HT-29 (cell line): ENCODE measurements at places on chromosomes 7 and 10. TPM values are rescaled to one million over a fixed set of nuclear protein-coding genes. Genes with fewer than 3 reads are reported as not detected.

Gene RAB19
- 2.0 and 5.3 TPM in 2 replicates for total RNA-seq

Gene CDH23
- total RNA-seq = 0.05 and 0.63 TPM in 2 replicates

Gene SPDYE16
- total RNA-seq = 0.15 and 0.63 TPM in 2 replicates

Gene ADAMTS14
- total RNA-seq = 0.03 and 0.15 TPM in 2 replicates
